ENCODE measurements at places on chromosomes 11 and 22. TPM values are rescaled to one million over a fixed set of nuclear protein-coding genes. Genes with fewer than 3 reads are reported as not detected.

MCAM gene
- total RNA-seq: 156 TPM

GRCh38 chr11:9633679-9634078 is 30.2 kb upstream of the SWAP70 start:
- DNase-seq: no peak

DCDC1 gene
- 0.36 TPM for total RNA-seq

DNA sequence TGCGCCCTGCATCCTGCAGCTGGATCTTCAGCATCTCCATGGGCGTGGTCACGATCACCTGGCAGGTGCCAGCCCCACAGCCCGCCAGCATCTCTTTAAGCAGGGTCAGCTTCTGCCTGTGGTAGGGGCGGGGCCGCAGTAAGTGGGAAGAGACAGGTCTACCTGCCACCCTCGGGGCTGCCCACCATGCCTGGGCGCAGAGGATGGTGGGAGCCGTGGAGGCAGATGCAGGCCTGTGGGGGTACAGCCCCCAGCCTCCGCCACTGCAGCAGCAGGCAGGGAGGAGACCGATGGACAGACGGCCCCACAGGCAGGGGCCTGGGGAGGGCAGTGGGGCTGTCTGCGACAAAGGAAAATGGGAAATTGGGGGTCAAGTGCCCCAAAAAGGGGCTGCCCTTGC is 3.0 kb upstream of the CEND1 start:
- DNase-seq: no peak

DNA sequence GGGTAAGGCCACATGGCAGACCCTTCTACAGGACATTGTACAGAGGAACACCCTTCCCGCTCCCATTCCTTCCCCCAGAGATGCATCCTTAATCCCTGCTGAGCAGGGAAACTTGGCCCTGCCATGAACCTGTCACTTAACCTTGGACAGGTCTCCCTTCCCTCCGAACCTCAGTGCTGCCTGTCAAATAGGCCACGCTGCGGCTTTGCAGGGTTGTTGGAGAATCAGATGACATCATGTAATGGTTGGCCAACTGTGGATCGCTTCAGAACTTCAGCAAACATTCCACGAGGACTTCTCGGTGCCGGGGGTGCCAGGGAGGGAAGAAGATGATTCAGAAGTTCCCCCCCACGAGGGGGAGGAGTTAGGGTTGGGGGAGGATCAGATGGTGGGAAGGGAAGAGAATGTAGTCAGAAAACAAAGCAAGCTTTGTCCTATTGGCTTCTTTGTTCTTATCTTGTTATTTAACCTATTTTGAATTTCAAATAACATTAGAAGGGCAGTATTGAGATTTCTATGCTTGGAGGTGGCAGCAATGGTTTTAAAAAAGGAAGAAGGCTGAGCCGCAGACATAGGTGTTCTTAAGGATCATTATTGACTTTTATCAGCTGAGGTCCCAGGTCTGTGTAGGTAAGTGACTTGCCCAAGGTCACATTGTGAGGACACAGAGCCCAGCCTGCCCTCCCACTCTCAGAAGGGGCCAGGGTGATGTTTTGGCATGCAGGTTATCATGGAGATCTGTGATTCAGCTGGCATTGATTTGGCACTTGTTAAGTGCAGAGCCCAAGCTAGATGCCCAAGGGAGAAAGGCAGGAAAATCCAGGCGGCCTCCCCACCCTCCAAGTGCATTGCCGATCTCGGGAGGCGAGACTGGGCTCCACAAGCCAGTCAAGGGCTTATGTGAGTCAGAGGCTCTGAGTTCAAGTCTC is 3.1 kb downstream of the CDC42EP1 start:
- peak; percentile 63 for DNase-seq

DNA sequence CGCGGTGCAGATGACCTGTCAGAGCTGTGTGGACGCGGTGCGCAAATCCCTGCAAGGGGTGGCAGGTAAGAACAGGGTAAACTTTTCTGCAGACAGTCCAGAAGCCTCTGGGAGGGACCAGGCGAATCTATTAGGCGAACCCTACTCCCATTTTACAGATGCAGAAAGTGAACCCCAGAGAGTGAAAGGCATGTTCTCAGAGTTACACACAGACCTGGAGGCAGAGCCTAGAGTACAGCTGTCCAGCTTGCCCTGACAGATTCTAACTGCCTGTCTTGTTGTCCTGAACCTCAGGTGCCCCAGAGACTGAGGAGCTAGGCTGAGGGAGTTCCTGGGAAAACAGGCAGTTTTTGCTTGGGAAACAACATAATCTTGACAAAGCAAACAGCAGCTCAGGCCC is 665 bp downstream of the CCS start:
- no peak for DNase-seq

DNA sequence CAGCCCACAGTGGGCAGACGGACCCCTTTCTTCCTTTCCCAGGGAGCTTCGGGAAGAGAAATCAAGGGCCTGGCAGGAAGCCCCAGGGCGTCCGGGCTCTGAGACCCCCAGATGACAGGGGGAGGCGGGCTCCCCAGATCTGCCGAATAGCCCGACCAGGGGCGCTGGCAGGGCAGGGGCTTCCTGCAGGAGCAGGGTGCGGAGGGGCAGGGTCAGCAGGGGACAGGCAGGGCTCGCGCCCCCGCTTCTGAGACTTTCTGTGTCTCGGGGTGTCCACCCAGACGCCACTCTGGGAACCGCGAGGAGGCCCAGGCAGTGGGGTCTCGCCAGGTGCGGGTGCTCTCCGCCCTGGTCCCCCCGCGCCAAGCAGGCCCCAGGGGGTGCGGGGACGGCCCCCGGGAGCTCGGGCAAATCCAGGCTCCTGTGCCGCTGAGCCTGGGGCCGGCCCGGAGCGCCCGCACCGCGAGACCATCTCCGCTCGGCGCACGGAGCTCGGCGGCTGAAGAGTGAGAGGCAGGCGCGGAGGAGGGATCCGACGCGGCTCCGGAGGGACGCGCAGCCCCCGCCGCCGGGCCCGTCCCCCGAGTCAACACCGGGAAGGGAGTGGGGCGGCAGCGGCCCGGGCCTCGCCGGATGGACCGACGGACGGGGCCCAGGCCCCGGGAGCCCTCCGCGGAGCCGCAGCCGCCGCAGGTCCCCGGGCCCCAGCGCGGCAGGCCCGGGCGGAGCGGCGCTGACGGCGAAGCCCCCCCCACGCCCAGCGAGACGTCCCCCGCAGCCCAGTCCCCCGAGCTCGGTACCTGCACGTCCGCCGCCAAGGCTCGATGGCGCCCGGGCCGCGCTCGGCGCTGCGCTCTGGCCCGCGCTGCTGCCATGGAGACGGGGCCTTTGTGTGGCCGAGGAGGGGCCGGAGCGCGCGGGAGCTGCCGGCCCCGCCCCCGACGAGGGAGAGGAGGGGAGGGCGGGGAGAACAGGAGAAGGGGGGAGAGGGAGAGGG is at the start of gene PLXNB2:
TSS of gene PLXNB2 (minus strand) at position 894 of the 997 bp plus-strand sequence. CDS start 17,062 bp downstream, outside the sequence.
- DNase-seq: peak; percentile 82
